Activated CD4-positive, CD25-positive, alpha-beta regulatory T cell treated with anti-CD3 and anti-CD28 coated beads, Interleukin-2, amount 50 U/mL, for 24 hours (primary cell): ENCODE measurements at places on chromosomes 1 and 21.

DNA sequence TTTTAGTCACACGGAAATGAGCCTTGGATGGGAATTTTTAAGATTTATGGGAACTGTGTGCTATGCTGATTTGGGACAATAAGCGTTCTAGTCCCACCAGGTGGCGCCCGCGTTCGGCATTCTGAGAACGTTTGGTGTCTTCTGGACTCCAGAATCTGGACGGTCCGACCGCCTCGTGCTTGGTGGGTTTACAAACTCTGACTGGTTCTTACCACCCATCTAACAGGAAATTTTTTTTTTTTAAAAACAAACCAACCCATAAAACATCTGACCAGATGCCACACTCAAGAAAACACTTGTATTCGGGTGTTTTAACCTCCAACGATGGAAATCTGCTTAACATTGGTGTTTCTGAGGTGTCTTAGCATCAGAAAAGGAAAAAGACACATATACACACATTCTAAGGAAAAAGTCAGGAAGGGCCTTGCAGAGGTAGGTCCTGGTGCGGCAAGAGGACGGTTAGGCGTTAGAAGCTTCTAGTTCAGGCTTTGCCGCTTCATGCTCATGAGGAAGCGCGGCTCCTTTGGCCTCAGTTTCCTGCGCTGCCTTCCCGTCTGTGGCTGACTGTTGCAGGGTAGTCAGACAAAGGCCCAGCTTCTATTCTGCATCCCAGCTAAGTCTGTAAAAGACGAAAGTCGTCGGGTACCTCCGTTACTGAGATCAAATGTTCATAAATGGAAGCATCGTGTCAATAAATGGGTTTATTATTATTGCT lies 814 bp upstream of the DYRK3 start:
- no peak for ATAC-seq

DNA sequence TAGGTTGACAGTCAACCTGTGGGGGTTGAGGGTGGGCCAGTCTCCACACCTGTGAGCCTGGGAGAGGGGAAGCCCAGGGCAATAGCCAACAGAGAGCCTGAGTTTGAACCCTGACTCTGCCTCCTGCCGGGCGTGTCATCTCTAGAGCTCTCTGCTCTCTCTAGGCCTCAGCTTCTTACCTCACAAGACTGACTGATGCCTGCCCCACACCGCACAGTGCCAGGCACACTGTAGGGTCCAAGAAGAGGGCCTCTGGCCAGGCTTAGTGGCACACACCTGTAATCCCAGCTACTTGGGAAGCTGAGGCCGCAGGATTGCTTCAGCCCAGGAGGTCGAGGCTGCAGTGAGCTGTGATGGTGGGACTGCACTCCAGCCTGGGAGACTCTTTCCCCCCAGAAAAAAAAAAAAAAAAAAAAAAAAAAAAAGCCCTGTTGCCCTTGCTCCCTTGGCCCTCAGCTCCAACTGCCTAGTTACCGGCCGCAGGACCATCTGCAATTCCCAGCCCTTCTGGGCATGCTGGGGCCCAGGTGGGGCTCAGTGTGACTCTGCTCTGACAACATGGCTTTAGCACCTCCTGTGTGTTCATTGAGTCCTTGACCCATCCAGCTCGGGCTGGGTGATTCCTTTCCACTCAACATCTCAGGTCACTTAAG lies 25.1 kb downstream of the GRHL3 start:
- no peak for ATAC-seq

- ATAC-seq = no peak
Measured at GRCh38 chr1:235470741-235471439, 33.4 kb downstream of the B3GALNT2 start.

DNA sequence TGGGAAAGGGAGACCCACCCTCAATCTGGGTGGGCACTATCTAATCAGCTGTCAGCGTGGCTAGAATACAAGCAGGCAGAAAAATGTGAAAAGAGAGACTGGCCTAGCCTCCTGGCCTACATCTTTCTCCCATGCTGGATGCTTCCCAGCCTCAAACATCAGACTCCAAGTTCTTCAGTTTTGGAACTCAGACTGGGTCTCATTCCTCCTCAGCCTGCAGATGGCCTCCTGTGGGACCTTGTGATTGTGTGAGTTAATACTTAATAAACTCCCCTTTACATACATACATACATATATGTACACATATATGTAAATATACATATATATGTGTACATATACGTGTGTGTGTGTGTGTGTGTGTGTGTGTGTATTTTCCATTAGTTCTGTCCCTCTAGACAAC lies 207.1 kb downstream of the BRINP2 start:
- no peak for ATAC-seq

DNA sequence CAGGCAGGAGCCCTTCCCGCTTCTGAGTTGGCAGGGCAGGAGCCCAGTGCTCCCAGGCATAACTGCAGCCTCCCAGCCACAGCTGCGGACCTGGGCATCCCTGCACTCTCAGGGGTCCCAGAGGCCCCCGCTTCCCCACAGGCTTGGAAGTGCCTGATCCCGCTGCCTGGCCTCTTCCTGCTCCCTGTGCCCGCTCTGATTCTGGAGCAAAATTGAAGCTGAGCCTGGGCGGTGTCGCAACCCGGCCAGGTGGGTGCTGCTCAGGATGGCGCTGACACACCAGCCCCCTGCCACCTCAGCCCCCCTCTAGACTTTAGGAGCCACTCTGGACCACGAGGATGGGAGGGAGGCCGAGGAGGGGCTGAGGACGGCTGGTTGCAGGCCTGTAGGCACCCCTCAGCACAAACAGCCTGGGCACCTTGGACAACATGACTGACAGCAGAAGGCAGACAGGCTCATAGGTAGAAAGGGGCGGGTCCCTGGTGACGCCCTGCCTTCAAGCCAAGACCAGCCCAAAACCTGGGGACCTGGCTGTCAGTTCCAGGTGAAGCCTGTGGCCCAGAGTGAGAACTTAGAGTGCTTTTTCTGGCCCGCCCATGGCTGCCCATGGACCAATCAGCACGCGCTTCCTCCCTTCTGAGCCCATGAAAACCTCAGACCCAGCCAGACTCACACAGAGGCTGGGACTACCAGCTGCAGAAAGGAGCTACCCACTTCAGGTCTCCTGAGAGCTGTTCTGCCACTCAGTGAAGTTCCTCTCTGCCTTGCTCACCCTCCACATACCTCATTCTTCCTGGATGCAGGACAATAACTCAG lies 7.2 kb downstream of the HLCS start:
- ATAC-seq = no peak

GRCh38 chr1:183403498-183403897 lies 14.7 kb downstream of the NMNAT2 start:
- ATAC-seq = no peak

DNA sequence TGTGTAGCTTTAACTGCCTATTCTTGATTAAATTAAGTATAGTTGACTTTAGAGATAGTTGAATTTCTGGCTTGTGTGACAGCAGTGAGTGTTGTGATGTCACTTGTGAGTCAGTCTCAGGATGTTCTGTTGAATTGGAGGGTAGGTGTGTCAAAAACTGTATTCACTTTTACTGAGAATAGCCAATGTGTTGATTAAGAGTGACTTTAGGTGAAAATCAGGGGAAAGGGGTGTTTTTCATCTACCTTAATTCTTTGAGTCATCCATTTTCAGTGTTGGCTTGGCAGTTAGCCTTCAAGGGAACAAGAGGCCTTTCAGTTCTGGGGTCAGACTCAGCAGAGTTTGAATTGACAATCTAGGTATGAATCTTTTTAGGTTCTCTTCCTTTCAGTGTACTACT lies 75.9 kb downstream of the CDC14A start:
- ATAC-seq = peak; percentile 67
